Panc1 (cell line): ENCODE measurements at places on chromosomes 7 and 10. TPM values are rescaled to one million over a fixed set of nuclear protein-coding genes. Genes with fewer than 3 reads are reported as not detected.

- no peak for DNase-seq
- no peak overlapping the region for H3K27ac ChIP-seq
- H3K4me1 ChIP-seq: no peaks in the 10 kb centered on the region
- H3K27me3 ChIP-seq: no peaks in the 10 kb centered on the region
These were observed 83.4 kb upstream of the BMPER start for GRCh38 chr7:33821970-33822369.

STEAP2 gene
- 4.1 TPM for total RNA-seq

GRCh38 chr10:22434521-22434920 is 89.2 kb downstream of the SPAG6 start:
- DNase-seq: no peak
- no peak overlapping the region for H3K27ac ChIP-seq
- no peaks in the 10 kb centered on the region for H3K36me3 ChIP-seq
- H3K4me3 ChIP-seq: no peak overlapping the region
- H3K27me3 ChIP-seq: no peaks in the 10 kb centered on the region

NANOS1 gene
- 18.0 TPM for total RNA-seq

DNA sequence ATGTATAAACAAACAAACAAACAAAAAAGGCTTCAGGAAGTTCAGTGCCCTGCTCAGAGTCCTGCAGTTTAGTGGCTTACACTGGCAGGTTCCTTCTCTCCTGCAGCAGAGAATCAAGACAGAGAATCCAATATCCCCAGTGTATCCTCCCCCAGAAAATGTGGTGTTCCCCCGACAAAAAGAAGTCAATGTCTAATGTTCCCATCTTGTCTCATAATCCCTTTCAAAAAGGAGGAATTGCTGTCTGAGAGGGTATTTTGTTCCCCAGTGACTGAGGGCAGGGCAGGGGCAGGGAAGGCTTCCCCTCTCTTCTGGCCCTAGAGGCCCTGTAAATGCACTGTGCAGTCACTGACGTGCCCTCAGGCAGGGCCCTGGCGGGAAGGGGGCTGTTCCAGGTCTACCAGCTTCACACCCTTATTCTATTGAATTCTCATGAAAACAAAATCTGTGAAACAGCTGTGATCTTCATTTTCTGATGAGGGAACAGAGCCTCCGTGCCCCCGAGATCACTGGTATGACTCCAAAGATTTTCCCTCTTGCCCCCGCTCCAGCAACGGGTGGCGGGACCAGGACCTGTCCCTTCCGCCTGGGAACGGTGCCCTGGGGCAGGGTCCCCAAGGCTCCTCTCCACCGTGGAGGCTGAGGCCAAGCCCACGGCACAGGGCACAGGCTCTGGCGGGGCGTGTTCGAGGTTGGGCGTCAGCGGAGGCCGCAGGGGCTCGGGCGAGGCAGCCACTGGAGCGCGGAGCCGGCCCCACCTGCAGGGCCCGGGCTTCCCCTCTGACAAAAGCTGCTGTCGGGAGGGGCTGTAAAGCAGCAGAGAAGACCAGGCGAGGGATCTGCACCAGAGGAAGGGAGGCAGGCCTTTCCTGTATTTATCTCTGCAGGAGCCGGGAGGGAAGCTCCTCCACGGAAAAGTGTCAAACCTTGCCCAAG is 13.4 kb upstream of the WDFY4 start:
- no peak for DNase-seq
- no peaks in the 10 kb centered on the region for H3K36me3 ChIP-seq
- H3K27me3 ChIP-seq: peaks cover 4% of the 10 kb centered on the region; the same call in 1 of the 2 replicates
- no peak overlapping the region for H3K27ac ChIP-seq

CLDN12 gene
- total RNA-seq: 25.5 TPM

- H3K27me3 ChIP-seq: no peaks in the 10 kb centered on the region
- DNase-seq: no peak
- H3K27ac ChIP-seq: no peak overlapping the region
- no peaks in the 10 kb centered on the region for H3K36me3 ChIP-seq
- no peak overlapping the region for H3K4me3 ChIP-seq
- no peaks in the 10 kb centered on the region for H3K4me1 ChIP-seq
These were observed 20.4 kb downstream of the PHTF2 start for GRCh38 chr7:77819021-77819420.

GRCh38 chr7:55242613-55243012 is 122.5 kb upstream of the LANCL2 start:
- H3K4me3 ChIP-seq: no peak overlapping the region
- H3K4me1 ChIP-seq: peaks cover 4% of the 10 kb centered on the region
- no peak overlapping the region for H3K27ac ChIP-seq

GRCh38 chr10:15868006-15868405 is 7.7 kb upstream of the MINDY3 start:
- no peak overlapping the region for H3K4me3 ChIP-seq
- no peak for DNase-seq
- H3K27me3 ChIP-seq: peaks cover 15% of the 10 kb centered on the region
- H3K36me3 ChIP-seq: no peaks in the 10 kb centered on the region

EVX1 gene
- 0.10 TPM for total RNA-seq

GRCh38 chr7:68676813-68677535 is 921.3 kb upstream of the AUTS2 start:
- DNase-seq: no peak
- no peak overlapping the region for H3K27ac ChIP-seq
- no peak overlapping the region for H3K4me3 ChIP-seq
- no peaks in the 10 kb centered on the region for H3K4me1 ChIP-seq
- H3K36me3 ChIP-seq: no peaks in the 10 kb centered on the region
- no peaks in the 10 kb centered on the region for H3K27me3 ChIP-seq

GRCh38 chr10:124563320-124564040 is 101.9 kb downstream of the LHPP start:
- DNase-seq: no peak
- H3K27ac ChIP-seq: no peak overlapping the region
- no peaks in the 10 kb centered on the region for H3K36me3 ChIP-seq
- H3K27me3 ChIP-seq: no peaks in the 10 kb centered on the region; the same call in 1 of the 2 replicates
- no peak overlapping the region for H3K4me3 ChIP-seq

- no peak overlapping the region for H3K27ac ChIP-seq
- no peaks in the 10 kb centered on the region for H3K27me3 ChIP-seq
- DNase-seq: no peak
- no peak overlapping the region for H3K4me3 ChIP-seq
- H3K36me3 ChIP-seq: no peaks in the 10 kb centered on the region
- H3K4me1 ChIP-seq: no peaks in the 10 kb centered on the region
These were observed 12.1 kb upstream of the CEP41 start for GRCh38 chr7:130452951-130453350.

NRBF2 gene
- 25.7 TPM for total RNA-seq

CXCL12 gene
- total RNA-seq: 0.82 TPM

PNLIPRP3 gene
- not detected for total RNA-seq

CRPPA gene
- 2.4 TPM for total RNA-seq

NOS3 gene
- 3.1 TPM for total RNA-seq
